ENCODE measurements at places on chromosomes 6 and 20.

GRCh38 chr6:20332441-20333006, 69.2 kb upstream of the E2F3 start:
- DNase-seq: no peak

- peak; percentile 81 for DNase-seq
Observed at GRCh38 chr20:49276161-49276960, 1.5 kb downstream of the ZNFX1 start.

DNA sequence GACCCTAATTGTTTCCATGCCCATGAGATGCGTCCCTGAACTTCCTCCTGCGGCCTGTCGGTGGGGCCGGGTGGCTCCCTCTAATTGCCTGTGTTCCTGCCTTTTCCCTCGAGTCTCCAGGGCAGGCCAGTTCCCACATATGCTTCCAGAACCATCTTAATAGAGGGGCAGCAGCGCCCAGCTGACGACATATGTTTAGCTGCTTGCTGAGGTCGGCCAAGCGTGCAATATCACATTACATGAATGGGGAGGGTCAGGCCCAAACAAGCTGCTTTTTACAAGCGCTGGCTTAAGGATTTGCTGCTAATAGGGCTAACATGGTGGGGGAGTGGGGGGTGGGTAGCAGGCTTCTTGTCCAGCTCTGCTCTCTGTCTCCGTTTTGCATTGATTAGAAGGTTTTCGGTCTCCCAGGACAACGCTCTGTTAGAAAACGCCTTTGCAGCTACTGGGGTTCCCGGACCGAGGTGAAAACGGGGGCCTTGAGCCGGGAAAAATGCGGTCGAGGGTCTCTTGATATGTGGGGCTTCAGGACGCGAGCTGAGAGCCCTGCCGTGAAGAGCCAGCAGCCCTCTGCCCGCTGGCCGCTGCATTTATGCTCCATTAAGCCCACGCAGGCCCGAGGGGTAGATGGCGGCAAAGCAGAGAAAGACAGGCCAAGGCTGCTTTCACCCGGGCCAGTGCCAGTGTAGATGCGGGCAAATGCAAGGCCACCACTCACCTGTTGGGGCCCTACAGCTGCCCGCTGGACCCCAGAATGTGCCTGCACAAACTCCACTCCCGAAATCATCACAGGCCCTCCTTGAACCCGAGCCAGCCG, 308.5 kb downstream of the BMP7 start:
- no peak for DNase-seq

GRCh38 chr6:169409742-169410312, 156.2 kb upstream of the THBS2 start:
- DNase-seq: no peak

DNA sequence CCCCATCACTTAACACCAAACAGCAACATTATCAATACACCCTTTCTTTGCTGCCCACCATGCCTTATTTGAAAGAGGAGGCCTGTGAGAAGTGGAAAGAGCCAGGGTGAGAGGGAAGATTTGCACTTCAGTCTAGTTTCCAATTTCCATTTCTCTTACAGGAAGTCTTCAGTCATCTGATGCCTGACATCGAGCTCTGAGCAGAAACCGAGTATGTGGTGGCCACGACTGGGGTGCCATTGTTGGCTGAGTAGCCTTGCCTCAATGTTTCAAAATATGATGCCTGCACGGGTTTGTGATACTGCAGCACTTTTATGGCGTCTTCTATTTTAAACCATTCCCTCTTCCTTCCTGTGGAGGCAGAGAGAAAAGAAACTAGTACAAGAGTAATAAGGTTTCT, 39.8 kb upstream of the SMIM29 start:
- DNase-seq: no peak
